ENCODE measurements at places on chromosomes 1 and 21. TPM values are rescaled to one million over a fixed set of nuclear protein-coding genes. Genes with fewer than 3 reads are reported as not detected.
A peak's percentile ranks its signal among the peaks of the same experiment; 100 is the strongest.

GRCh38 chr1:213136190-213136917 is 85.3 kb downstream of the RPS6KC1 start:
- DNase-seq: no peak
- no peak overlapping the region for H3K27ac ChIP-seq
- peaks cover 18% of the 10 kb centered on the region for H3K4me1 ChIP-seq
- no peaks in the 10 kb centered on the region for H3K36me3 ChIP-seq
- no peaks in the 10 kb centered on the region for H3K27me3 ChIP-seq

DNA sequence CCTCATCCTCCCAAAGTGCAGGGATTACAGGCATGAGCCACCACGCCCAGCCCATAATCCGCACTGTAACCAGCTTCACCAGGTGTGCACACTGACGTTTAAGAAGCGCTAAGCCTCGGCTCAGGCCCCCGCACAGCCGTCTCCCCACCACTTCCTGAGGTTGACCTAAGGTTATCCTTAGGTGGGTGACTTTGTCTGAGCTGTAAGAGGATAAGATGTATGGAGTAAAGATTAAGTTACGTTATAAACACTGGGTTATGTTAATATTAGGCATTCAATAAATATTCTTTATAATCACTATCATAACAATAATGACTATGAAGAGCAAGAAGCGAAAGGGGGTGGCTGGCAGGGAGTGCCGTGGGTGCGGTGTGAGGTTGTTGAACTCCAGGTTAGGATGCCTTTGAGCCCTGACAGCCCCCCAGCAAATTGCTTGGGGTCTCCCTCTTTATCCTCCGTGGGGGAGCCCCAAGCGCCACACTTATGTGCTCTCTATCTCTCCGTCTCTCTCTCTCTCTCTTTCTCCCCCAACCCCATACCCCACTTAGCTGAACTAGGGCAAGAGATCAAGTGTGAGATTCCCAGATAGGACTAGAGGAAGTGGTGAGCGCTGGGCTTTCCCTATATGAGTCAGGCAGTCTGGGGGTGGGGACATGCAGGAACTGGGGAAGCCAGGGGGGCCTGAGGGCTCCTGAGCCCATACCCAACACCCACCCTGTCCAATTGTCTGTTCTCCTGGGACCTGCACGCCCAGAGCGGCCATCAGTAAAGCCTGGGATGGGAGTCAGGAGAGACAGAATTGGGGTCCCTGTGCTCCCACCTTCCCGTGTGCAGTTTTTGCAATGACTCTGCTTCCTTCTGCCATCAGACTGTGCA is 7.6 kb downstream of the EFHD2 start:
- H3K4me3 ChIP-seq: no peak overlapping the region
- H3K36me3 ChIP-seq: no peaks in the 10 kb centered on the region
- DNase-seq: no peak
- H3K27ac ChIP-seq: no peak overlapping the region
- peaks cover 31% of the 10 kb centered on the region for H3K4me1 ChIP-seq
- no peaks in the 10 kb centered on the region for H3K27me3 ChIP-seq

GRCh38 chr1:64659478-64660138 is 85.3 kb upstream of the RAVER2 start:
- no peaks in the 10 kb centered on the region for H3K27me3 ChIP-seq
- H3K27ac ChIP-seq: no peak overlapping the region
- no peak for DNase-seq
- no peak overlapping the region for H3K4me3 ChIP-seq

GRCh38 chr1:91630803-91631202 is 130.2 kb downstream of the CDC7 start:
- no peaks in the 10 kb centered on the region for H3K36me3 ChIP-seq
- no peaks in the 10 kb centered on the region for H3K27me3 ChIP-seq
- H3K27ac ChIP-seq: no peak overlapping the region
- no peak for DNase-seq
- no peaks in the 10 kb centered on the region for H3K4me1 ChIP-seq

PIK3C2B gene
- total RNA-seq: 9.2 TPM

DNA sequence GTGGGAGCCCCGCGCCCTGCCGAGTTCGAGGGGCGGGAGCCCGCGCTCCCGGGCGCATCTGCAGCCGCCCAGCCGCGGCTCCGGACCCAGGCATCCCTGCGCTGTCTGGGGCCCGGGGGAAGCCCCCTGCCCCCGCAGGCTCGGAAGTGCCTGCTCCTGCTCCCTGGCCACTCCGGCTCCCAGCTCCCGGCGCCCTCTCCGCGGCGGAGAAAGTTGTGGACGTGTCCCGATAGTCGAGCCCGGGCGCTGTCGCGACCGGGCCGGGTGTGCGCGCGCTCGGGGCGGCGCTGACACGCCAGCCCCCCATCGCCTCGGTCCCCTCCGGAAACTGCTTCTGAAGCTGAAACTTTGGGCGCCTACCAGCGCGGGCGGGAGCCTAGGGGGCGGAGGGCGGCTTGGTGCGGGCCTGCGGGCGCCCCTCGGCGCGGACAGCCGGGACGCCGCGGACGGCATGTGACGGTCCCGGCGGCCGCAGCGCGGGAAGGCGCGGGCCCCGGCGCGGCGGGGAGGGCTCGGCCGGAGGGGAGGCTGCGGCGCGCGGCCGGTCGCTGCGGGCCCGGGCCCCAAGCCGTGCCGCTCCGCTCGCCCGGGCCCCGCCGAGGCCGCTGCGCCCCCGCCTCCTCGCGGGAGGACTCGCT is 515 bp downstream of the MAN1C1 start:
- no peak for DNase-seq
- H3K27ac ChIP-seq: no peak overlapping the region
- no peaks in the 10 kb centered on the region for H3K27me3 ChIP-seq
- no peaks in the 10 kb centered on the region for H3K4me1 ChIP-seq
- H3K4me3 ChIP-seq: peak overlapping the region; percentile 72
- H3K36me3 ChIP-seq: no peaks in the 10 kb centered on the region

DNA sequence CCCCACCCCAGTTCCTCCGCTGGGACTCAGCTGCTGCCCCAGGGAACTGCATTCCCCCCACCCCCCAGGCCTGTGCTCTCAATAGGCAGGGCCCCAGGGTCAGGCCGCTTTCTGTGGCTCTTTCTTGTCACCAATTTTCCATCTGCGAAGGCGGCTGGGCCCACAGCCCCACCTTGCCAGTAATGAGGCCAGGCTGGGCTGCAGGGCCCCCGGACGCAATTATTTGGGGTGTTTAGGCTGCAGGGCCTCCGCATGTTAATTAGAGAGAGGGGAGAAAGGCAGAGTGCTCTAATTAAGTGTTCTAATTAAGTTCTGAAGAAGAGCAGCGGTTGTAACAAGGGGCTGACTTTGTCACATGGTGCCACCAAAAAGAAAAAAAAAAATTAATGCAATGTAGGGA is 71.8 kb downstream of the EPHB2 start:
- H3K36me3 ChIP-seq: no peaks in the 10 kb centered on the region
- no peaks in the 10 kb centered on the region for H3K27me3 ChIP-seq
- H3K4me1 ChIP-seq: no peaks in the 10 kb centered on the region
- H3K27ac ChIP-seq: no peak overlapping the region

GBP6 gene
- not detected for total RNA-seq

AVPR1B gene
- total RNA-seq: 0.13 TPM

DNA sequence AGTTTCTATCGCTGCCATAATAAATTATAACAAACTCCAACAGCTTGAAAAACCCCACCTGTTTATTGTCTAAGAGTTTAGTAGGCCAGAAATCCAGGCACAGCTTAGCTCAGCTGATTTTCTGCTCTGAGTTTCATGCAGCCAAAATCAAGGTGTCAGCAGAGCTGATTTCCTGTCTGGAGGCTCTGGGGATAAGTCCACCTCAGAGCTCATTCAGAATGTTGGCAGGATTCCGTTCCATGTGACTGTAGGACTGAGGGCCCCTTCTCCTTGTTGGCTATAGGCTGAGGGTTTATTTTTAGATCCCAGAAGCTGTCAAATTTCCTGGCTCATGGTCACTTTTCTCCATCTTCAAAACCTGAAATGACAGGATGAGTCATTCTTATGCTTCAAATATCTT is 91.6 kb upstream of the CHODL start:
- H3K27me3 ChIP-seq: no peaks in the 10 kb centered on the region
- no peak for DNase-seq
- H3K4me1 ChIP-seq: no peaks in the 10 kb centered on the region
- H3K4me3 ChIP-seq: no peak overlapping the region
- no peak overlapping the region for H3K27ac ChIP-seq

DNA sequence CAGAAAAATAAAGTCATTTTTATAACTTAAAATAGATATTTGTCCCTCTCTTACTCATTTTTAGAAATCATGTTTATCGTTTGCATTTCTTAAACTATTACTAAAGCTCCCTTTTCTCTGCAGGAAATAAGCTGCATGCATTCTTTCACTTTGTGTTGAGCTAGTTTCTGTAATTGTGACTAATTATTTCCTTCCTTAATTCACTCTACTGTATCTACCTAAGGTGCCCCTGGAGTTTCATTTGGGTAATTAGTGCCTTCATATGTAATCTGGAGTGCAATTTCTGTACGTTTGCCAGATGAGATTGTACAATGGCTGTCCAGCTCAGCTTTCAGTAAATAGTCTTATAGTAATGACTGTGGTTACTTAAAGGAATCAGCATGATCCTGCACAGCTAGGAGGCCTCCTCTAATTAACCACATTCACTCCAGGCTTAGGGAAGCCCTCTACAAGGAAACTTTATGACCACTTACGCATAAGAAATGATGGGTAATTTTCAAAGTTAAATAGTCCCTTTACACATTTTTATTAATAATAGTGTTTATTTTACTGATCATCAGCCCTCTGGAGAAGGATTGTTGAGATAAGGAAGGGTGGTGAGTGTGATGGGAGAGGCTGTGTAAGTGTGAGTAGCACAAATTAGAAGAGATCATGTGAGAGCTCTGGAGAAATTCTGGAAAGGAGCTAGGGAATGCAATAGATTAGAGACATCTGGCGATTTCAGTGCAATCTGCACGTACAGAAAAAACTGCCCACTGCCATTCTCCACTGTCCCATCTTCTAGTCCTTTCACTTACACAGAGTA is 86.8 kb downstream of the LRRC8C start:
- H3K4me3 ChIP-seq: no peak overlapping the region
- H3K36me3 ChIP-seq: no peaks in the 10 kb centered on the region
- DNase-seq: no peak
- no peaks in the 10 kb centered on the region for H3K4me1 ChIP-seq
- no peaks in the 10 kb centered on the region for H3K27me3 ChIP-seq

- H3K4me1 ChIP-seq: peaks cover 17% of the 10 kb centered on the region
- H3K27ac ChIP-seq: peak overlapping the region; percentile 55
- DNase-seq: no peak
- H3K27me3 ChIP-seq: no peaks in the 10 kb centered on the region
These were observed 257.3 kb downstream of the KCNJ6 start for GRCh38 chr21:37658817-37659458.

GRCh38 chr1:220966881-220967611 is 87.8 kb downstream of the HLX start:
- H3K4me1 ChIP-seq: no peaks in the 10 kb centered on the region
- DNase-seq: no peak
- H3K36me3 ChIP-seq: no peaks in the 10 kb centered on the region
- no peak overlapping the region for H3K4me3 ChIP-seq
- H3K27me3 ChIP-seq: no peaks in the 10 kb centered on the region

DNA sequence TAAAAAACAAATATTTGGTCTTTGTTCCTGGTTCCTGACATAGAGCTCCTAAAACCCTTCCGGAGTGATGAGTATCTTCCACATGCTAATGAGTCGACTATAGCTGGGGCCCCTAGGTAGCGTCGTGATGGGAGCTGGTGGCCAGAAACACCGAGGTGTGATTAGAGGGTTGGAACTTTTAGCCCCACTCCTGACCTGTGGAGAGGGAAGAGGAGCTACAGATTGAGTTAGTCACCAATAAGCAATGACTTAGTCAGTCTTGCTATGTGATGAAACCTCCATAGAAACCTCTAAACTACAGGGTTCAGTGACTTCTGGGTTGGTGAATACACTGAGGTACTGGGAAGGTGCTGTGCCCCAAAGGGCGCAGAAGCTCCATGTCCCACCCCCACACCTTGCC is 30.1 kb upstream of the PLD5 start:
- no peak overlapping the region for H3K27ac ChIP-seq
- H3K27me3 ChIP-seq: no peaks in the 10 kb centered on the region
- H3K4me1 ChIP-seq: no peaks in the 10 kb centered on the region
- no peak for DNase-seq
- H3K36me3 ChIP-seq: no peaks in the 10 kb centered on the region

GRCh38 chr1:236853921-236854604 is 59.0 kb downstream of the MTR start:
- H3K4me1 ChIP-seq: no peaks in the 10 kb centered on the region
- no peaks in the 10 kb centered on the region for H3K36me3 ChIP-seq
- no peaks in the 10 kb centered on the region for H3K27me3 ChIP-seq
- H3K4me3 ChIP-seq: no peak overlapping the region
- H3K27ac ChIP-seq: no peak overlapping the region
- DNase-seq: no peak

- H3K36me3 ChIP-seq: no peaks in the 10 kb centered on the region
- DNase-seq: no peak
These were observed 36.4 kb upstream of the RBBP5 start for GRCh38 chr1:205158048-205158616.

DNA sequence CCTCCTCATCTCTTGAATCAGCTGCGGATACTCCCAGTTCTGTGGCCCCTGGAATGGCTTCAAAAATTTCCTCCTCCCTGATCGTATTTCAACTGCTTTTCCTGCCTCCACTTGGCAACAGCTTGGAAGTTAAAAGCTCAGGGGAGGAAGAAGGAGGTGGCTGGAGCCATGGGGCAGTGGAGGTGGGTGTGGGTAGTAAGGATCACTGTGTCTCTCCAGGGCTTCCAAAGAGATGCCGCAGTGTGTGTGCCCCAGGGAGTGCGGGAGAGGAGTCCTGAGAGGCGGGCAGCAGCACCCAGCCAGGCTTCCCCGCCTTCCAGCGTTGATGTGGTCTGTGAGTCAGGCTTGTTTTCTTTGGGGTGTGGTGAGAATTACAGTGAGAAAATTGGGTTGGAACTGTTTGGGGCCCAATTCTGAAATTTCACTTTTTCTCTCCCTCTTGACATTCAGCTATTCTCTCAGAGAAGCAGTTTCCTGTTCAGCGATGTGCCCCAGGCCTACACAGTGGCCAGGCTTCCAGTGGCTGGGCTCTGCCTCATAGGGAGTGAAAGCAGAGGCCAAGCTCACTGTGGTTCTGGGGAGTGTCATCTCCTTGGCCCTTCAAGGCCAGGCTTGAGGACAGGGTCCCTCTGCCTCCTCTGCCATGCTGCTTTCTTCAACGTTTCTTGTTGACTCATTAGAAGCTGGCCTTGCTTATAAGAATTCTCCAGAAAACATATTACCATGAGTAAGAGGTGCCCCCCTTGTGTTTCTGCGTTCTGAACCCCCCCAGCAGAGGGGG is 69.0 kb downstream of the PGM1 start:
- no peaks in the 10 kb centered on the region for H3K36me3 ChIP-seq
- H3K27ac ChIP-seq: no peak overlapping the region
- no peak overlapping the region for H3K4me3 ChIP-seq
- no peaks in the 10 kb centered on the region for H3K4me1 ChIP-seq
- H3K27me3 ChIP-seq: no peaks in the 10 kb centered on the region
- no peak for DNase-seq

GRCh38 chr1:77514921-77515776 is 167.3 kb downstream of the ZZZ3 start:
- no peaks in the 10 kb centered on the region for H3K36me3 ChIP-seq
- no peak overlapping the region for H3K27ac ChIP-seq
- no peaks in the 10 kb centered on the region for H3K4me1 ChIP-seq
- no peak for DNase-seq
- no peaks in the 10 kb centered on the region for H3K27me3 ChIP-seq
- H3K4me3 ChIP-seq: no peak overlapping the region
